IPS DF 6.9 (cell line): ENCODE measurements at places on chromosomes 2 and 18.

DNA sequence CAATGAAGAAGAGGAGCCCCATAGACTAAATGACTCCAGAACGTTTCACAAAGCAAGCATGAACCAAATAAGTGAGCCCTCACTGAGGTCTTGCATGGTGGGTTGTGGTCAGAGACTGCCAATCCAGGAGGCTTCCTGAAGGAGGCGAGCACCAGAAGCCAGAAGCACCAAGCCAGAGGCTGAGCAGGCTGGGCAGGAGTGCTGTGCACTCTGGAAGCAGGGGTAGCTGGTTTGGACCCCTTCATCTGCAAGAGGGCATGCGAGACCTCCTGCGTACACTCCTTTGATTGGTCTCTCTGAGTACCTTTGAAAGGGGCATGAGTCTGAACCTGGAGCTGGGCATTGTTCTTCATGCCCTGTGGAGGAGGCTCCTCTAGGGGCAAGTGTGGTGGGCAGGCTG is 192.5 kb downstream of the HAUS1 start:
- no peak for DNase-seq

DNA sequence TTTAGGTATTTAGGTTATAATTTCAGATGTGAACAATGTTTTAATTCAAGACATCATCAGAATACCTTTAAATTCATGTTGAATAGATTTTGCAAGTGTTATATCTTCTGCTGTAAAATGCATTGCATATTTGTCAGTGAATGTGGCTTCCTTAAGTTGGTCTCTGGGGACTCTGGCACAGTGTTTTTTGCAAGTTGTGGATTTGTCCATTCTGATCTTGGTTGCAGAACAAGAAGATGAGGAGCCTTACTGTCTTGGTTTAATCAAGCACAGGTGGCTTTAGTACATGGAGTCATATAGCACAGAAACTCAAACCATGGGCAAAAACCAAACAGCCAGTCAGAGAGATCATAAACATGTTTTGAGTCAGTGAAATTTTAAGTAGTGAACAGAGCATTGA is 135.7 kb downstream of the ARHGAP28 start:
- DNase-seq: no peak

DNA sequence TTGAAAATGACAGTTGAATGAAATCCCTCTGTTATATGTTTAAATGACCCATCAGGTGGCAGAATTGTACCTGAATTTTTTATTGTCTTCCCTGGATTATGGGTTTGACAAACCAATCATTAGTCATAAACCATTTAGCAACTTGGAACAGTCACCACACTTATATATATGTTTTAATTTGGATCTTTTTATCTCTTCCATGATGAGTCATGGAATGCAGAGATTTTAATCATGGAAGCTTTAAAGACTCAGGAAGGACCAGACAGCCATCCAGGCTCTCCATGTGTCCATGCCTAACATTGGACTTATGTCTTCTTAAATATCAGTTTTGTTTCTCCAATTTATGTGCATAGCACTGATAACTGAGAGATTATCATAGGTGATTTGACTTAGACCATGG is 188.3 kb upstream of the ZSWIM2 start:
- no peak for DNase-seq

DNA sequence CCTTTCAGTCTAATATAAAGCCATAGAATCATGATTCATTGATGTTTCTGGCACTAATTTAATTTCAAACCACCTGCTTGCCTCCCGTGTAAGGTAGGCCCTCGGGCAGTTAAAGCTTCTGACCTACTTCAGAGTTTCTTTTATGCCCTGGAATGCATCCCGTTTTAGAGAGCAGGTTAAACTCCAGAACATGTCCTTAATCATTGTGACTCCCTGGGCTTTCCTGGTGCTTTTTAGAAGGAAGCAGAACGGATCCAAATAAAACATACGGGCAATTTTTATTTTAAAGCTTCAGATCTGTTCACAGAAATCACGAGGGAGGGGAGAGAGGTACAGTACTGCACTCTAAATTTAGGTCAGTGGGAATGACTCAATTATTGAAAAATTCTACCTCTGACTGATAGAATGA is 134.8 kb downstream of the GCA start:
- DNase-seq: no peak

GRCh38 chr2:121335294-121336290 is 50.6 kb upstream of the TFCP2L1 start:
- no peak for DNase-seq
